Stimulated activated CD4-positive, alpha-beta T cell treated with anti-CD3 and anti-CD28 coated beads, Interleukin-4, amount 100 ng/mL, for 1 hour (primary cell): ENCODE measurements at places on chromosomes 4 and X.

GRCh38 chr4:147207911-147208310, 262.2 kb upstream of the TTC29 start:
- no peak for DNase-seq

DNA sequence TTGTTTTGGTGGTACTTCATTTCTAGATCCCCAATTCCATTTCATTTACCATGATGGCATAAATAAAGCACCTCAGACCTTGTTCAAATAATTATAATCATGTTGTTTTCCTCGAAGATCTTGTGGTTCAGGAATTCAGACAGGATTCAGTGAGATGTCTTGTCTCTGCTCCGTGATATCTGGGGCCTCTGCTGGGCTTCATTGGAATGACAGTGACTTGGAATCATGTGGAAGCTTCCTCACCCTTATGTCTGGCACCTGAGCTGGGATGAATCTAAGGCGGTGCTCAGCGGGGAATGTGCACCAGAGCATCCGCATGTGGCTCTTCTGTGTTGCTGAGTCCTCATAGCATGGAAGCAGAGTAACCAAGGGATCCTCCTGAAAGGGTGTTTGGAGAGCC, 132.2 kb downstream of the VEGFC start:
- no peak for DNase-seq

- DNase-seq = no peak
Measured at GRCh38 chr4:98865059-98865458, 63.9 kb downstream of the EIF4E start.

GRCh38 chr4:118752551-118752950, 67.4 kb downstream of the METTL14 start:
- DNase-seq = no peak

- no peak for DNase-seq
Measured at GRCh38 chrX:9671998-9672397, 93.6 kb downstream of the GPR143 start.

DNA sequence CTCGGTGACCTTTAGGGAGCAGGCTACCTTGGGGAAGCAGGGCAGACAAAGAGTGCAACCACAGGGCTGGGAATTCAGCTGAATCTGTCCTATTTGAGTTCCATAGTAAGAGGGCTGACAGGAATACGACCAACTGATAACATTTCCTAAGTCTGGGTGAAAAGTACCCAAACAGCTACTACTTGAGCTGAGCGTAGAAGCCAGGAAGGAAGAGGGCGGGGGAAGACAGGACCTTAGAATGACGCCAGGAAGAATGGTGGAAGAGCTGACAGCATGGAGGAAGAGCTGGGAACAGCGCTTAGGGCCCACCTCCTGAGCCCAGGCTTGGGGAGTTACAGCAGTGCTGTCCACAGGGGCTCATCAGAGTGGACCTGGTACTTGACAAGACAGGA, 14.4 kb downstream of the MECP2 start:
- DNase-seq = no peak

GRCh38 chr4:27006646-27007045, 146.0 kb downstream of the STIM2 start:
- no peak for DNase-seq

DNA sequence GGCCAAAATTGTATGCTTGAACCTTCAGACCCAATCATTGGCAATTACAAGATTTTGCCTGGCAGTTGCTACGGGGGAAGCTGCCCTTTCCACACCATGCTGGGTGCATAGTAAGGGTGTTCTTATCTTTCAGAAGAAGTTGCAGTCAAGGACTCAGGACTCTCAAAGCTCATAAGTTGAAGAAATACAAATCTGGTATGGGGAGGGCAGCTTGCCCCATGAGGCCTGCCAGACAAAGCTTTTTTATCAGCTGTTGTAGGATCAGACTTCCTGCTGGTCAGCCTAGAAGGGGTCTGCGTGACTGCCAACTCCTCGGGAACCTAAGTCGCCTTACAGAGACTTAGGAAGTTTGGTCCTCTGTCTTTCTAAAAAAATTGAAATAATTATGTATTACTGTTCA, 174.9 kb upstream of the TECRL start:
- no peak for DNase-seq

DNA sequence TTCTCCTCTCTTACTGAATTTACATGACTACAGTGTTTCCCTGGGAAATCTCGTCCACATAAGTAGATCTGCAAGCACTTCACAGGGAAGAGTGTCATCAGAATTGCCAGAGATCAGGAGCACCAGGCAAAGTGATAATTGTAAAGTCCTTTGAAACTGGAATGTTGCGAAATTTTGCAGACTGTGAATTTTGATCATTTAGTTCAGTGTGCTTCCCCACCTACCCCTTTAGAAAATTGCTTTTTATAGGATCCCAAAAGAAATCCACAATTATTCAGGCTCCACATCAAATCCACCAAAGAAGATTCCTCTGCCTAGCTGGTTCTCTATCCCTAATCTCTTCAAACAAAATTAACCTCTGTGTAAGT, 10.2 kb downstream of the PTCHD1 start:
- no peak for DNase-seq

DNA sequence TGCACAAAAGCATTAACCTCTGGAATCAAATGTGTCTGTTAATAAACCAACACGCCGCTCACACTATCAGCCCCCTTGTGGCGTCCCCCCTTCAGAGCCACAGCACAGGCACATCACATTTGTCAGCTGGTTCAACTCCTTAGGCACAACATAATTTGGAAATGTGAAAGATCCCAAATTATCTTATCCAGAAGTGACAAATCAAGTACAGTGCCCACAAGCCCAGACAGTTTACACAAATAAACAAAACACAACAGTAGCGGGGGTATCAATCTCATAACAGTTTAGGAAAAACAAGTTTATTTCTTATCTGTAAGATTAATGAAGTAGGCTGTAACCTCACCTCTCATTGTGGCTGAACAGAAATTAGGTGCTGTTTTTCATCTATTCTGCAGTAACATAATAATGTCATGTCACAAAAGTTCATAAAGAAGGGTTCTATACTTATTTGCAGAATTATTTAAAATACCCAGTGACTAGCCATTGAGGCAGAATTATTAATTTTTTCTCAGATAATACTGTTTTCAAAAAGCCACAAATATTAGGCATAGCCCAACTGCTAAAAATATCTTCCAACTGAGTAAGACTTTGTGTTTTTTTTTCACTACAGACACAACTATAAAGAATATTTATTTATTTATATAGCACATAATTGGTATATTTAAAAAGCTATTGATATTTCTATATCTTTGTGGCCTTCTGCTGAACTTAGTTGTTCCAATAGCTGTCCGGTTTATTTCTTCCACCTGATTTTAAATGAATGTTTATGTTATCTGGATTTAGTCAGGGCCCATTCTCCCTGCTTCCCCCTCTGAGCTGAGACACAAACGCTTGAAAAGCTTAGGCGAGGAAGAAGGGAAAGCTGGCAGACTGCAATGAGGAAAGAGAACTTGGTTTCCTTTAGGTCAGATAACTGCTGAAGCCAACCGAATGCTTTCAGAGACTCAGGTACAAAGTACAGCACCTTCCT, 214.7 kb downstream of the QDPR start:
- no peak for DNase-seq

GRCh38 chr4:73257651-73258435, 755 bp downstream of the ANKRD17 start:
- DNase-seq = no peak

DNA sequence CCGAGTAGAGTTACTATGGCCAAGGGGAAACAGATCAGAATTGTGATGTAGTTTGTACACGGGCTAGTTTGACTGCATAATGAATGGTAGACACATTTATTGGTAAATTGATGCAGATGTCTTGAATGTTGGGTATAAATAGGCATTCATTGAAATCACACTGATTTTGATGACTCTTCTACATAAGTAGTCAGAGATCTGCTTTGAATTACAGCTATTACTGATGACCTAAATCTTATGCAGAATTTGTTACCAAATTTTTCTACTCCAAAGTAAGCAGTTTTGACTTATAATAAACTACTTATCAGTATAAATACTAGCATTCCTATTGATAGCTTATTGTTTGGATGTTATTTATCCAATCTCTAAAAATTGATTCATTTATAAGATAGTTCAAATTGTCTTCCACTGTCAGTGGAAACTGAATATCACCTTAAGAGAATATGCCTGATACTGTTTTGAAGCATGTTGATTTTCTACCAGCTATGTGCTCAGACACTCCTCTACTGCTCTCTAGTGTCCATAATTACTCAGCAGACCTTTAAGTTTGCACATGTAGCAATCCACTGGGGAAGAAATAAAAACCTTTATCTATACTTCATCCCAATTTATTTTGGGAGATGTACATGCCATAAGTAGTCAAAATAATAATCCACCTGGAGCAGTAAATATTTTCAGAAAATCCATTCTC, 120.3 kb downstream of the RASL11B start:
- DNase-seq = no peak

GRCh38 chr4:172099376-172099775, 286.2 kb downstream of the GALNTL6 start:
- no peak for DNase-seq

DNA sequence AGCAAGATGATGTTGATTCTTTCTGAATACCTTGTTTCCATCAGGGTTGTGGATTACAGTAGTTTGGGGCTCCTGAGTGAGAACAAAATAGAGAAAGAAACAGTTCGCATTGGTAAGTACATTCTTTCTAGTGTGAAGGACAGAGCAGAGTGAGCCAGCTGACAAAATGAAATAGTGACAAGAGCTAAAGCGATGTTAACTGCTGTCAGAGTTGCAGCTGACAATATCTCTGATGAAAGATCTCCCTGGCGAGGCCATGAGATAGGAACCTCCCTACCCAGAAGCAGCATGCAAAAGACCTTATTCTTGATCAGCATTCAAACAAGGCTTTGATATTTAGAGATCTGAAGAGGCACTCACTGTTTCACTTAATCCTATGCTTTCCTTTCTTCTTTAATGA, 258.6 kb downstream of the CAMK2D start:
- no peak for DNase-seq

DNA sequence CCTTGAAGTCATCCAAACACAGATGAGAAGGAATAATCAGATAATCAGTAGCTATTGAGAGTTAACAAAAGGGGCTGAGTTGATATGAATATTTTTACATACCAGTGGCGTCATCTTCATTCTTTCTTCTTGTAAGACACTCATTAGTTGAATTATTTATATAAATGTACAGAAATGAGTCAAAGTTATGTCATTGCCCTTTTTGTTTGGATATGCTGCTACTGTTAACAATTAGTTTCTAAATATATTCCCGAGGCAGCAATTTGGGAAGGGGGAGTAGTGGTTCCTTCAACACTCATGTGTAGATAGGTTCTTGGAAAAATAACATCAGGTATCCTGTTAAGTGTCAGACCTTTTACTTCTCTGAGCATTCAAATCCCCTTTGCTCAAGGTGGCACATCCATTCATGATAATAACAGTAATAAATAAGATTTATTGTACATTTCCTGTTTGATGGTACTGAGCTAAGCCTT, 436.6 kb downstream of the SPRY1 start:
- DNase-seq = no peak

DNA sequence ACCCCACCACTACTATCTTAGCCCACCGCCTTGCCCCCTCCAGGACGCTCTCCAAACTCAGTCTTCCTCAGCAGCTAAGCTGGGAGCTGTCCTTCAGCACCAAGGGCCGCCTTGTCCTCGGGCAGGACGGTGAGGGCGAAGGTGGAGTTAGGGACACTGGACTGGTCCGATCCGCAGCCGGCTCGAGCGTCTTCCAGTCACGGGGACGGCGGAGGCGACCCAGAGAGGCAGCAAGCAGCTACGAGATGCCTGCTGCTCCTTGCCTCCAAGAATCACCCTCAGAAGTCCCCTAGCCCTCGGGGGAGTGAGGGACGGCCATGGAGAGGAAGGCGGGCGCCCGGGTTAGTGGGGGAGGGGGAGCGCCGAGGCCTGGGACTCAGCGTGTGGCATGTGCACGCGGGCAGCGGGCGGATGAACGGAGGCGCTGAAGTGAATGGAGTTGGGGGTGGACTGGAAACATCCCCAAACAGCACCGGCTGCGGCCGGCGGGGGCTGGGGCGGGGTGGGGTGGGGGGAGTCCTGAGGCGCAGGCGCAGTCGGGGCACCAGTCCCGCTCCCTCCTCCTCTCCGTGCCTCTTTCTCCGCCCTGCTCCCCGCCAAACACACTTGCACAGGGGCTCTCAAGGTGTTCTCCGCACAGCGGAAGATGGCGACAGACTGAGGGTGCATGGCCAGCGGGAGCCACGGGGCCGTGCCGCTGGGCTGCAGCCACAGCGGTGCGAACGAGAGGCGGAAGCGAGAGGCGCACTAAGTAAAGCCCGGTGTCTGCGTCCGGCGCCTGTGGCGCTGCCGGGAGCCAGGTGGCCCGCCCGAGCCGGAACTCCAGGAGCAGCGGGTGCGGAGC, at the start of gene NALF2:
NALF2 (plus strand) TSS at position 545 of the 844 bp plus-strand sequence. CDS start 957 bp downstream, outside the sequence.
- DNase-seq = peak; percentile 29

- no peak for DNase-seq
Measured at GRCh38 chr4:99859618-99860017, 34.6 kb downstream of the LAMTOR3 start.

GRCh38 chr4:105170711-105171110, 24.0 kb downstream of the TET2 start:
- no peak for DNase-seq

- DNase-seq = no peak
Measured at GRCh38 chr4:127505203-127505602, 127.6 kb upstream of the INTU start.
